CD4-positive, alpha-beta T cell treated with Interleukin-1 beta for 1 hour (primary cell): ENCODE measurements at places on chromosomes 6 and 20.

DNA sequence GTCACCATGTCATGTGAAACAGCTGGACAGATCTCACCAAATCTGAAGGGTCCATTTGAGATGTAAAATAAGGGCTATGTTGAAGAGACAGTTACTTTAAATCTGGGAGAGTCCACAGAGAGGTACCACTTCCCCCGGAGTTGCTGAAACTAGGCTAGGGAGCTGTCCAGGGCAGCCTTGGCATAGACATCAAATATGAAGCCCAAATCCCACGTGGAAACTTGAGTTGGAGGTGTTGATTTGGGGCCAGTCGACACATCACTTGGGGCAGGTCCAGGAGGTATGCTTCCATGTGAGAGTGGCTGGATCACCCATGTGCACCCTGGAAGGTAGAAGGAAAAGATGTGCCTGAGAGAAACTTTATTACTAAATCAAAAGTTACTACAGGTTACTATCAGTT is 12.0 kb upstream of the SERPINB9 start:
- DNase-seq: no peak

- no peak for DNase-seq
Measured at GRCh38 chr6:34908194-34908593, 19.1 kb downstream of the ANKS1A start.

GRCh38 chr6:54244430-54244829 is 63.8 kb upstream of the TINAG start:
- no peak for DNase-seq

DNA sequence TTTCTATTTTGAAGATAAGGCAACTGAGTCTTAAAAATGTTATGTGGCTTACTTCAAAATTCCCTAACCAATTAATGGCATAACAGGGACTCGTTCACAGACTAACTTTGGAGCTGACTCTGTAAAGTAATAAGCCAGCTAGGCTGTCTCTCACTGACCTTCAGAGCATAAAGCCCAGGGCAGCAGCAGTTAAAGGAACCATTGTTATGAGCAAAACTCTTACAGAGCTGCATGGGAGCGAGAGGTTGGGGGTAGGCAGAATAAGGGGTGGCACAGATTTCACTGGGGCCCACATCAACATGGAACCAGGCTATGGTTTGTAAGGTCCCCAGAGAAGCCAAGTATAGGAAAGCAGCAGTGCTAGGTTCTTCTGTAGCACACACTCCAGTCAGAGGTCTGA is 637.8 kb downstream of the RFPL4B start:
- no peak for DNase-seq
